Fibroblast of skin of left biceps (primary cell): ENCODE measurements at places on chromosomes 12 and 14.

- DNase-seq, result no peak
Observed at GRCh38 chr12:79859646-79860045, 75.3 kb downstream of the PPP1R12A start.

GRCh38 chr12:49461221-49461620, 77.6 kb upstream of the KCNH3 start:
- DNase-seq, result no peak

GRCh38 chr12:49428793-49429192, 61.5 kb downstream of the SPATS2 start:
- peak; percentile 20 for DNase-seq

- DNase-seq, result no peak
Observed at GRCh38 chr12:128606051-128606450, 217.7 kb downstream of the SLC15A4 start.

DNA sequence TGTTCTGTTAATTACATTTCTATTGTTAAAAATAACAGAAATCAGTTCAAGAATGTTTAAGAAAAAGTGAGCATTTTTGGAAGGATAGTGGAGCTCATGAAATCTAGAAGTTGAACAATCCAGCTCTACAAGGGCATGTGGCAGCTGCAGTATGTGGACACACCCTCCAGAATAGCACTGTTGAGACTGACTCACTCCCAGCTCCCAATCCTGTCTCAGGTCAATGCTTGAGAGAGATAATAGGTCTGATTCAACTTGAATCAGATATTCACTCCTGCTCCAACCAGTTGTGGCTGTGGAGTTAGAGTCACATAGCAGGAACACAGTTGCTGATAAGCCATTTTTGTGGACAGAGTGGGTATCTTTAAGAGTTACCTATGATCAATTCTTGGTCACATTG, 113.0 kb upstream of the NTF3 start:
- peak; percentile 23 for DNase-seq

GRCh38 chr14:65676361-65677014, 264.0 kb downstream of the FUT8 start:
- no peak for DNase-seq

DNA sequence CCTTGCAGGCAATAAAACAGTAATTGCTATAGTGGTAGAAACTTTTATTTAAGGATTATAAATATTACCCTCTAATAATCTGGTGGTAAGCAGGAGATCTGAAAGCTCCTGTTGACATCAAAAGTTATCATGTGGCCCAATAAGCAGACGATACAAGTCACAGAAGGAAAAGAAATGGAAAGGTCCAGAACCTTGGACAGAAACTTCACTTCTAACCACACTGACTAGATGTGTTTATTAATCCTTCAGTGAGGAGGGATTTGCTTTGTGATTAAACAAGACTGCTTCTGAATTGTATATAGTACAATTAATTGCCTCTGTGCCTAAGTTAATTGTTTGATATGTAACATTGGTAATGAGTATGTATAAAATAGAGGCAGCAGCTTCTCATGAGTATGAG, 652.7 kb upstream of the MIS18BP1 start:
- no peak for DNase-seq

DNA sequence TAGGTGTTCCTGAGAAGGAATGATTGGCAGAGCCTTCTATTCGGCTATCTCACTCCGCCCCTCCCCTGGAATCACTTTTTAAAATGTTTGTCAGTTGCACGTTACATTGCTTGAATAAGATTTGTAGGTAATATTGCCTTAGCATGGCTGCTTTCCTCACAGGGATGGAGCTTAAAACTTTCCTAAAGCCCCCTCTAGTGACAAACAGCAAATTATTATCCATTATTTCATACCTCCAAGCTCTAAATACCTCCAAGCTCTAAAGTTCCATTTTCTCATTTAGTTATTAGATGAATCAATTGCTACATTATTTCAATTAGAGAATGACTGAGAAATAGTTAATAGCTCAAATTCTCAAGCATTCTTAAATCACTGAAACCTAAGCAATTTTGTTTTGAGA, 5.1 kb upstream of the SPATA7 start:
- no peak for DNase-seq

- no peak for DNase-seq
Observed at GRCh38 chr12:100128512-100128908, 14.2 kb downstream of the BLTP3B start.

DNA sequence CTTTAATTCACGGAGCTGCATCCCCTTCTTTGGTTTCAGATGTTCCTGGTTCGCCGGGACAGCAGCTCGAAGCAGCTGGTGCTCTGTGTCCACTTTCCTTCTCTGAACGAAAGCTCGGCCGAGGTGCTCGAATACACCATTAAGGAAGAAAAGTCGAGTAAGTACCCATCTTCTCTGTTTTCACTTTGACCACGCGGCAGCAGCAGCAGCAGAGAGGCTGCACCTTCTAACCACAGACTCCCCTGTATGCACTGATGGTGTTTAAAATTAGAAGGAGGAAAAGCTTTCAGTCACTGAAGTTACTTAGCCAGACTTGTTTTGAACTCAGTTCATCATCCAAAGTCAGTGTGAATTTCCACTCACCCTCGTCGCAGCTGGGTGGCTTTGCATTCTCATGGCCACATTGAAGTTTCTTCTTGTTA, 63.8 kb downstream of the RIN3 start:
- no peak for DNase-seq

GRCh38 chr14:104977681-104978653, at the start of gene AHNAK2:
TSS of gene AHNAK2 (minus strand) at chr14:104978374. CDS start at chr14:104978237, 137 bp downstream.
- no peak for DNase-seq

GRCh38 chr12:31407562-31407961, 81.6 kb upstream of the SINHCAF start:
- DNase-seq, result no peak

DNA sequence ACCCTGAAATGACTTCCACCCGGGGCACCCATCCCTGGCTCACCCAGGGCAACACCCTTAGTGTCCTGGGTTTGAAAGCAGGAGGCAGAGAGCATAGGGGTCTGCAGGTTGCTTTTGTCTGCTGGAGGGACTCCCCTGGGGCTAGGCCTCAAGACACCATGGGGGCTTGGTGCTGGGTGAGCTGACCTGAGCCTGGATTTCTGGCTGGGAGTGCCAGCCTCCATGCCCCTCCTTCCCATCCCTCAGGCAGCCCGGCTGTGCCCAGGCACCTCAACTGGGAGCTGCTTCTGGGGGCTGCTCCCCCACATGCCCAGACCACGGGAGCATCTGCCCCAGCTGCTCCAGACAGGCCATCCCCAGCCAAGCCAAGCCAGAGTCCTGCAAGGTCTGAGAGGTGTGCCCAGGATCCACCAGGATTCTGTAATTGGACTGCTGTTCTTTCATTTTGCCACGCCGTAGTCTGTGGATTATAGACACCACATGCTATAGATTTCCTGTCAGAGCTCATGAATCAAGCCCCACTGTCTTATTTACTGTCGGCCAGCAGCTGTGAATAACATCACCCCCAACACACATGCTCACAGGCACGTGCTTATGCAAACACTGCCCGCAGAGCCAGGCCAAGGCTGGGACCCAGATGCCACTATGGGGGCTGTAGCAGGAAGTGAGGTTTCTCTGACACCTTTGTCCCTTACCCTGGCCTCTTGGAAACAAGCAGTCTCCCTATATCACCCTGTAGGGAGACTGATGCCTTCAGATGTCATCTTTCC, 29.4 kb upstream of the ESRRB start:
- DNase-seq, result no peak

GRCh38 chr12:62604871-62605270, 138.2 kb downstream of the MON2 start:
- no peak for DNase-seq

- no peak for DNase-seq
Observed at GRCh38 chr12:111984820-111985219, 28.1 kb downstream of the TMEM116 start.

DNA sequence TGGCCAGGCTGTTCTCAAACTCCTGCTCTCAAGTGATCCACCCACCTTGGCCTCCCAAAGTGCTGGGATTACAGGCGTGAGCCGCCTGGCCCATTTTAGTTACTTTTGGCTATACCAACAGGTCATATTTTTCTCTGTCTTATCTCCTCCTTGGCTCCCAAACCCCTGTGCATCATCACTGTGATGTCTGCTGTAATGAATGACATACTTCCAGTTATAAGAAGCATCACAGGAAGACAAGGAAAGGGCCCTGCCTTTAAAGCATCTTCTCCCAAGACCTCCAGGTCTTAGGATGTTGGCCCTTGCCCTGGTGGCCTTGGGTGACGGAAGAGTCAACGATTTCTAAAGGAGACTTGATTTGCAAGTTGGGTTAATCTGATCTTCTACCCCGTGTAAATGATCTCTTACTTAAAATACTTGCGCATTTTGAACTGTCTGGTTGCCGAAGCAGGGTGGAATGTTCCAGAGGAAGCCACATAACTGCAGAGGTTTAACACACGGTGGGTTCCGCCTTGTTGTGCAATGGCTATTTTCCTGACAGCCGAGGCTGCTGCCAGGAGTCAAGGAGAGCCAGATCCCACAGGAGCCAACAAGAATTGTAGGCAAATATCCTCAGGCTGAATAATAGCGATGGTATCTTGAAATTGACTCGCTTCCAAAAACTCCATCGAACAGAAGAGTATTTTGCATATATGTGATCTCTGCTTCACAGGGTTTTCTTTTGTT, 55.7 kb upstream of the PLXNC1 start:
- peak; percentile 80 for DNase-seq

DNA sequence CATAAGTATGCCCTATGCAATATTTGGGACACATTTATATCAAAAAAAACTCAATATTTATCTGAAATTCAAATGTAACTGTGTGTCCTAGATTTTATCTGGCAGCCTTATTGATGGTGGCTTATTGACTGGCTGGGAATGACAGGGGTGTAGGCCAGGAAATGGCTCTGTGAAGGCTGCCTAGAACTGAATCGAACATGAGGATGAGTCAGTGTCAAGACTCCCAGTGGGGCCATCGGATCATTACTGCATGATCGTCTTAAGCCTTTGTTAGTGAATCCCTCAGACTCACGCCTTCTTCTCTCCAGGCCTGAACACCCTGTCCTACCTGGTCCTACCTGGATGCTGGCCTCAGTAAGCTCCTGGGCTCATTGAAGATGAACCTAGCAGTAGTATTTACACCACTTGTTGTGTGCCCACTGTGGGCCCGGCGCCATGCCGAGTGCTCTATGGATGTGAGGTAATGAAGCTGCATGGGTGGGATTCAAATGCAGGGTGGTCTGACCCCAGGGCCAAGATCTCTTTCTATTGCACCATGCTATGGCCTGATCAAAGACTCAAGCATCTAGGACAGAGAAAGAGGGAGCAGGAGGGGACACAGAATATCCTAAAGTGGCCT, 21.0 kb upstream of the FAIM2 start:
- no peak for DNase-seq

- DNase-seq, result no peak
Observed at GRCh38 chr12:32134101-32134888, 27.6 kb downstream of the BICD1 start.

DNA sequence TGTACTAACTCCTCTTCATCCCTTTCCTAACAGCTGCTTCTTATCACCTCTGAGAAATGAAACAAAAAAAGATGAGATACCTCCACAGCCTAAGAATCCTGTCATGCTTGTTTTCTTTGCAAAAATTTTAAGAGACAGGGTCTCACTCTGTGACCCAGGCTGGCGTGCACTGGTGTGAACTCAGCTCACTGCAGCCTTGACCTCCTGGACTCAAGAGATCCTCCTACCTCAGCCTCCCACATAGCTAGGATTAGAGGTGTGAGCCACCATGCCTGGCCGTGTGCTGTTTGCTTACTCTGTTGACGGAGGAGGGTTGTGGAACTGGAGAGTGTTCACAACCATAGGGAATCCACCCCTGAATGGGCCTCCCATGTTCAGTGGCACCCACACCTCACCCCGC, 16.2 kb downstream of the CSRNP2 start:
- no peak for DNase-seq

GRCh38 chr14:99252940-99253868, 18.8 kb downstream of the BCL11B start:
- DNase-seq, result no peak

DNA sequence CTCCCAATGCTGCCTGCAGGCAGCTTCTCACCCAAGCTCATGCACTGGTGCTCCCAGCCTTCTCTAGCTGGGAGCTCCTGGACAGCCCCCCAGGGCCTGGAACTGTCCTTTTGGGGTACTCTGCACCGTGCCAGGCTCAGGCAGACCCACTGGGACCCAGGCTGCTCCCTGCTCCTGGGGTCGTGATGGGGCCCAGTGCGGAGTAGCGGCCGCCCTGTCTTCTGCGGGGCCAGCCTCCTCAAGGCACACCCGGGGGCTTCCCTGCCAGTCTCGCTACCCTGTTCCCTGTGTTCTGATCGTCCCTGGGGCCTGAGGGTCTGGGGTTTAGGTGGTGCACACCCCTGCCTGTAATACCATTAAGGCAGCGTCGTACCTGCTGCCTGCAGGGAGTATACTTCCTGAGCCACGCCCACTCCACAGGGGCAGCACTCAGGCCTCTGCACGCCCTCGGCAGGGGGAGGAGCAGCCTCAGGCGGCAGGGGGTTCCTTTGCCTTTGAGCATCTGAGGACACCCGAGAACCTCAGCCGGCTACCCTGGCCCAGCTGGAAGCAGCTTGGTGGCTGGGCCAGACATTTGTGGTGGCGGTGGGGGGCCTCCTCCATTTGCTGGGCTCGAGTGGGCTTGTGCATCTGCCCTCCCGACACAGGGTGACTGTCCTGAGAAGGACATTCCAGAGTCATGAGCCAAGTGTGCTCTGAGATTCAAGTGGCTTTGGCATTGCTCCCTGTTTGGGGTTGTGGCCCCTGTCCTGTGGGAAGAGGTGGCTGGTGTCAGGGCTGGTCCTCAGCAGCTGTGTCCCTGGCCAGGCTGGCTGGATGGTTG, 9.2 kb upstream of the CRIP2 start:
- no peak for DNase-seq

DNA sequence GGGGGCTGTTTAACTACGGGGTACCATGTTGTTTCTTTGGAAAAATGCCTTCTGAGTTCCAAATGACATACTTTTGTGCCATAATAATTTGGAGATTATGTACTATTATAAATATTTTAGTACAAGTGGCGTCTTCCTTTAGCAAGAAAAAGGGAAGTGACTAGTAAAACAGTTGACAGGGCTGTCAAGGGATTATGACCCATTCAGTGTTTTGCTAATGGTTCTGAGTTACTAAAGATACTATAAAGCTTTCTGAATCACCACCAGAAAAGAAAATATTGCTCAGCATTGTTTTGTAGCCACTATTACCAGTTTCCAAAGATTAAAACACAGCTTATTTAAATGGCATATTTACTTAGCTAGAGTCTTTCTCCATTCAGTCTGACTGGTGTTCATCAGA, 334.9 kb downstream of the SNAPC1 start:
- no peak for DNase-seq

GRCh38 chr12:45355730-45356129, 139.8 kb downstream of the ANO6 start:
- DNase-seq, result no peak

GRCh38 chr12:15984097-15984800, 73.1 kb downstream of the DERA start:
- DNase-seq, result no peak
